ENCODE measurements at places on chromosomes 1 and 21. TPM values are rescaled to one million over a fixed set of nuclear protein-coding genes. Genes with fewer than 3 reads are reported as not detected.

DNA sequence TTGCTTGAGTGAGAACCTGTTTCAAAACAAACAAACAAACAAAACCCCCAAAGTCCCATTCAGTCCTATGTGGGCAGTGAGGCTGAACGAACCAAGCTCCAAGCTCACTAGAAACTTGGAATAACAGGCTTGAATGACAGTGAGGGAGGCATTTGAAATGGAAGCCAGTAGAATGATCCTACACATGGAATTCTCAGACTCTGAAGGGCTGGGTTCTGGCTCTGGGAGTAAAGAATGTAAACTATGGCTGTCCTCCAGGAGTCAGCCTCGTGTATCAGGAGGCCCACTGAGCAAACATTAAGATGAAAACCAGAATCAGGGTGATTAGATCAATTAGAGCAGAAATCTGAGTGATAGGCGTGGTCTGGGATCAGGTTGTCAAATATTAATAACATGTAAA is 14.9 kb downstream of the PCP4L1 start:
- H3K4me3 ChIP-seq, result no peak overlapping the region
- no peaks in the 10 kb centered on the region for H3K36me3 ChIP-seq
- H3K27me3 ChIP-seq, result no peaks in the 10 kb centered on the region
- no peaks in the 10 kb centered on the region for H3K4me1 ChIP-seq
- no peak overlapping the region for H3K27ac ChIP-seq

DNA sequence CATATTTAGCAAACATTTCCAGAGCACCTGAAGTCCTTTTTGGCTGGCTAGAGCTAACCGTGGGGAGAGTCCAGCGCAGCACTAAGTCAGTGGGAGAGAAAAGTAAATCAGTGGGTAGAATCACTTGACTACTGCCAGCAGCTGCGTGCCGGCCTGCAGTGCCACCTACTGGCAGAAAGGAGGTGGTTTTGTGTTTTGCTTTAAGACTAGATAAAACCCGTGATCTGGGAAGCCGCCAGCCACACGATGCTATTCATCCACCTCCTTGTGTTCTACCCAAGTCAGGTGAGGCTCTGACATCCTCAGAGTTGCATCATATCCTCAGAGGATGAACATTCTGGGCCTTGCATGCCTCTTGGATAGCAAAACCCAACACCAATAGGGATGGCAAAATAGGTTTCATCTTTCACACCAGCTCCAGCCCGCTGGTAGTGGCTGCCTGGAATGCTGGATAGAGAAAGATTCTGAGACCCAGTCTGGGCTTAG is 14.1 kb upstream of the HEYL start:
- peak; percentile 73 for DNase-seq
- no peak overlapping the region for H3K4me3 ChIP-seq
- H3K27me3 ChIP-seq, result peaks cover 44% of the 10 kb centered on the region
- H3K36me3 ChIP-seq, result no peaks in the 10 kb centered on the region
- H3K4me1 ChIP-seq, result no peaks in the 10 kb centered on the region
- H3K27ac ChIP-seq, result no peak overlapping the region

Gene GJB5
- total RNA-seq, result not detected

Gene CD52
- total RNA-seq, result not detected
